ENCODE measurements at places on chromosomes 6 and 20.

GRCh38 chr20:32789896-32790750 is 27.9 kb downstream of the DNMT3B start:
- DNase-seq, result peak; percentile 73

- DNase-seq, result no peak
These were observed 418.0 kb upstream of the IMPG1 start for GRCh38 chr6:76490456-76490855.

DNA sequence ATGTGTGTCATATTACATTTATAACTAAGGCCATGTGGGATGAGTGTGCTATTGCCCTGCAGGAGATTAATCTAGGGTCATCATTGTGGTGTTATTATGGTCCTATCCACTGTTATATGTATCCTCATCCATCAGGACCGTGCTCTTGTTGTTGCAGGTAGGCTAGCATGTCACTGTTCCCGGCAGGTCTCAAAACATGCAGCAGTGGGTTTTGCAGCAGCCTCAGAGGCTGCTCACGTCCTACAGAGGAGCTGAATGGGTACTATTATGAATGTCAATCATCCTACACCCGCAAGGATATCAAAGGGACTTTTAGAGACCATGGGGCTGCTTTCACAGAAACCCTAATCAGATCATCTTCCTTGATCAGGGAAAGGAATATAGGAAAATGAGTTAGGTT is 318.2 kb downstream of the SAMD5 start:
- DNase-seq, result no peak

DNA sequence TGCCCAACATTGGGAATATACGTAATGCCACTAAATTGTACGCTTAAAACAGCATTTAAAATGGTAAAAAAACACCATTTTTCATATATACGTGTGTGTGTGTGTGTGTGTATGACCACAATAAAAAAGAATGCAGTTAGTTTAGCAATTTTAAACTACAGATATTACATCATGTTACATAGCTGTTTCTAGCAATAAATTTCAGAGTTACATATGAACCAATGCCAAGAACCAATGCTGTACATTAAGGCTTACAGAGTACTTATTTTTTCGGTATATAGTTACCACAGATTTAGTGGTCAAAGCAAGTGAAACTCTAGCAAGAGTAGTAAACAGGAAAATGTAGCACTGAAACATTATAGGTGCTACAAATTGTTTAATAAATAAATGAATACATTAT is 119.3 kb downstream of the PDE10A start:
- no peak for DNase-seq

GRCh38 chr6:10838794-10839333 is 525 bp upstream of the MAK start:
- DNase-seq, result no peak

- DNase-seq, result no peak
These were observed 100.1 kb upstream of the PRDM1 start for GRCh38 chr6:105985816-105986632.

GRCh38 chr20:44485078-44485829 is 9.6 kb downstream of the TTPAL start:
- no peak for DNase-seq

DNA sequence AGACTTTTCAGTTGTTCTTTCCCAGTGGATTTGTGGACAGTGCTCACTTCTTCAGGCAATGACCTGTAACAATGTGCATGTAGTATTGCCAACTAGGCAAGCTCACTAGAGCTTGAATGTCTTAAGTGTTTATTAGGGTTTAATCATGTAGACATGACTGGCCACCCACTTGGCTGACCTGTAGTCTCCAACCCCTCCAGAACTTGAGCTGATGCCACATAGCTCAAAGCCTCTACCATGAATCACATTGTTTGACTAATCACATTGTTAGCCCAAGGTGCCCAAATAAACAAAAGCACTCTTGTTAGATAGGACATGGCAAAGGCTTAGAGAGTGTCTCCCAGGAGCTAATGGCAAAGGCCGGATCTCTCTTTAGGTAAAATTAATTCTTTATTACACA is 272.7 kb downstream of the GRIK2 start:
- peak; percentile 67 for DNase-seq

- DNase-seq, result peak; percentile 22
These were observed 109.7 kb downstream of the GJA10 start for GRCh38 chr6:90003941-90004340.

DNA sequence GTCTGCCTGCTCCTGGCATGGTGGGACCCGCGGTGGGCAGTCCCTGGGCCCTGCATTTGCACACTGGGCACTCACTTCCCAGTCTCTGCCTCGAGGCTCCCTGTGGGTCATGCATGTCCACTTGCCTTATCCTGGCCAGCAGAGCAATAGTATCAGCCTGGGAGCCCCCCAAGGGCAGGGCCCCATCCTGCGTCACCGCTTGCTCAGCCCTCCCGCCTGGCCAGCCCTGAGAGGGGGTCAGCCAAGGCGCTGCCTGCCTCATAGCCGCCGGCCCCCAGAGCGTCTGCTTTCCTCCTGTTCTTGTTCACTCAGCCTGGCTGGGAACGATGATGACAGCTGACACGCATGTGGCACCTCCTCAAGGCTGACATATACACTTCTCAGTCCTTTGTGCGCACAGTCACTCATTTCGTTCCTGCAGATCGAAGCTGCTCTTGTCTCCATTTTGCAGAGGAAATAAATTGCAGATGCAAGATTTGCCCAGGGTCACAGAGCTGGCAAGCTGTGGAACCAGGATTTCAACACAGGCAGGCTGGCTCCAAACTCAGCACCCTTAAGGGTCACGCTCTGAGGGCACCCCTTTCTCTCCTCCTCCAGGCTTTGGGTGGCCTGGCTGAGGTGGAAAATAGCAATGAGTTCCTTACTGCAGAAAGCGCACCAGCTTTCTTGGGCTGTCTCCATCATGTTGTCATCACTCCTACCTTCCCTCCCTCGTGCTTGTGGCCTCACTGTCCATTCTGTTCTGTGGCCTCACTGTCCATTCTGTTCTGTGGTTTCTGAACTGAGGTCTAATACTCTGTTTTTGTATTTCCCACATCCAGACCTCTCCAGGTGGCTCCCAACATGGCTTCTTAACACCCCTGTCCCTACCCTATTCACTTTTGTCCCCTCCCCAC is 17.2 kb downstream of the KCNK17 start:
- DNase-seq, result no peak

GRCh38 chr20:51767867-51768758 is at the start of gene ATP9A:
ATP9A (minus strand) TSS chr20:51768390; CDS start chr20:51768369, 21 bp downstream.
- DNase-seq, result peak; percentile 38

GRCh38 chr6:44497807-44498206 is 110.3 kb downstream of the CDC5L start:
- no peak for DNase-seq

- DNase-seq, result no peak
These were observed 311.9 kb upstream of the JARID2 start for GRCh38 chr6:14934013-14934412.

GRCh38 chr20:52494244-52494643 is 302.7 kb upstream of the ZFP64 start:
- DNase-seq, result peak; percentile 99

DNA sequence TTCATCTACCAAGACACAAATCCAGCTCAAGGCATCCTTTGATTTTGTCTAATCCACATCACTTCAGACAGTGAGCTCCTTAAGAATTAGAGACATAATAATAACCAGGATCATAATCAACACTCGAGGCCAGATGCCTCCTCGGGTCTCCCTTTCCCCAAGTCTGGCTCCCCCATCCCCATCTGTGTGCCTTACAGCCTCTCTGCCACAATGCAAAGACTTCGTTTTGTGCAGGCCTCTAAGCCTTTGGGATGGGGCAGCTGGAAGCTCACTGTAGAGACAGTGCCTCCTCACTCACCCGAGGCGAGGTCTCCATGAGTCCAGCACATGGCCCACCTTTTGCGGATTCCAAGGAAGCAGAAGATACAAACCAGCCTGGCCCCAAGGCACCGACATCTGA is 30.3 kb downstream of the LRFN2 start:
- no peak for DNase-seq

- no peak for DNase-seq
These were observed 726 bp upstream of the ARFGEF3 start for GRCh38 chr6:138161088-138161337.

DNA sequence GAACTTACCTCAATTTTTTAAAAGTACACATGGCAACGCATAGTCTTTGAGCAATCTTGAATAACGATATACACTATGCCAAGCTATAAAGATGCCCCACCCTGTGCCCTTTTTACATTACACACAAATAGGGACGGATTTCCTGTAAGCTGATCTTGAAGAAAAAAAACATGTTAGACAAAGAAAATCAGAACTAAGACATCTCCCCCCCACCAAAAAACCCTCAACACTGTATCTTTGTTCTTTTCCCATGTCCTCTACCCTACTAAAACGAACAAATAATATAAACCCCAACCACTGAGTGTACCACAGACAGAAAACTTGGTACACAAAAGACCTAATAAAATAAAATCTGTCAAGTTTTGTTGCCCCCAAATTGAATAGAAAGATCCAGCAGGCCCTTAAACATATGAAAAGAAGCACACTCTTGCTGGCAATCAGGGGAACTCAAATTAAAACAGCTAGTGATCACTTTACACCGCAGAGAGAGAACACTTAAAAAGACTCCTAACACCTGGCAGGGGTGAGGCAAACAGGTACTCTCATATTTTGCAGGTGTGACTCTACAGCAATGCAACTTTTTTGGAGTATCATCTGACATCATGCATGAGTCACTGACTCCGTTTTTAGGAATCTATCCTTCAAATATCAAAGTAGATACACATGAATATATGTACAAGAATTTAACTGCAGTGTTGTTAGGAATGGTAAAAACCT is 29.6 kb downstream of the BACH2 start:
- no peak for DNase-seq

GRCh38 chr20:1995531-1996310 is 1.9 kb upstream of the PDYN start:
- DNase-seq, result no peak

- DNase-seq, result no peak
These were observed 42.5 kb downstream of the SLC24A3 start for GRCh38 chr20:19254956-19255355.

- peak; percentile 15 for DNase-seq
These were observed 97.0 kb downstream of the TRERF1 start for GRCh38 chr6:42354702-42355101.

DNA sequence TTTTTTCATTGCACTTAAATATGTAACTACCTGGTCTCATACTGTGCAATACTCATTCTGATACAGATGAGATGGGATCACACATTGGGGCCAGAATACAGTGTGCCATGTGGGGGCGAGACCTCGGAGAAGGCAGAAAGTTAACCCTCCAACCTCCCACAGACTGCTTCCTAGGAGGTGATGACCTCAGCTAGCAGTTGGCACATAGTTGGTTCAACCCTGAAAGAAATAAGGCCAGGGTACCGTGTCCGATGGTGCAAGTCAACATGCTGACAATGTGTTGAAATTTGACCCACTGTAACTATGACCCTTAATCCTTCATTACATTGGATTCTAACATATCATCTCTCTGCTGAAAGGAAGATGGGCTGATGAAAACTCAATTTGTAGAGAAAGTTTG is 61.9 kb downstream of the GJA10 start:
- DNase-seq, result no peak

DNA sequence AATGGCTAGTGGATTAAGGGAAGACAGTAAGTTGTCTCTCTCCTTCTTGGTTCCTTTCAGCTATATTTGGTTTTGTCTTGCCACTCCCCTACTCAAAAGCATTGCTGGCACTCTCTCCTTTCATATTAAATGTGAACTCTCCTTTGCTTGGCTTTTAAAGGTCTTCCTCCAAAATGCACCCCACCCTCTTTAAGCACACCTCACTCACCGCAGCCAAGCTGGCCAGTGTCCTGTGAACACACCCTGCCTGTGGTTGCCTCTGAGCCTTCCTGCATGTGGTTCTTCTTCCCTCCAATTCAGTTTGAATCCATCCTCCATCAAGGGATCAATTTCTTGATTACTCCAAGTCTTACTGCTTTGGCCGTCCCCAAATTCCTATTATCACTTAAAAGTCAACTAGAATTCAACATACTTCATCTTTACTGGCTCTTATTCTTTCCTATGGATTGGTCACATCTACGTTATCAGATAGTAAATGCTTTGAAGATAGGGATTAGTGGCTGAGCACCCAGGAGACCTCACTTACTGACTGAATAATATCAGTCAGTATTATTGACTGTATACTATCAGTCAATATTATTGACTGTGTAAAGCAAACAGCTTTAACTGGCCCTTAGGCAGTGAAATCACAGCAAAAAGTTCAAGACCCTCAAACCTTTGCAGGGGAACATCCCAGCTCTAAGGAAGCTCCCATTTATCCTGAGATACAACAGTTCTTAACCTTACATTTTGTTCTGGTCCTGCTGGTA is 41.6 kb upstream of the SPDEF start:
- no peak for DNase-seq

GRCh38 chr20:16228722-16229121 is 344.5 kb downstream of the KIF16B start:
- no peak for DNase-seq

- peak; percentile 64 for DNase-seq
These were observed 36.2 kb upstream of the MRPS18A start for GRCh38 chr6:43723737-43724295.

GRCh38 chr6:112332274-112332673 is 14.9 kb upstream of the RFPL4B start:
- DNase-seq, result no peak

DNA sequence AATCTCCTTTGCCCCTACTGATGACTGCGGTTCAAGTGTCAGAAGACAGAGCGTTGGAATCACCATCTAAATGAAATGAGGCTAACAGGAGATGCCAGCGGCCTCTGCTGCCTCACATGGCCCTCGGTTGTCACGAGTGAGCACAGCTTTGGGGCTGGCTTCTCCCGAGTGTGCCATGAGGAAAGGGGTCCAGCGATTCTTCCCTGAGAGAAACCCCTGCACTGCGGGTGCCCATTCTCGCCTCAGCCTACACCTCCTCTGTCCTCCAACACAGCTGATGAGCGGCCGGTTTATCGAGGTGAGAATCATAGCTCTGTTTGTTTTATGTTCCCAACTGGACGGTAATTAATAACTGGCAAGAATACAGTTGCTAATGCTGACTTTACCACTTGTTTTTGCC is 144.7 kb upstream of the RPS6KA2 start:
- no peak for DNase-seq

DNA sequence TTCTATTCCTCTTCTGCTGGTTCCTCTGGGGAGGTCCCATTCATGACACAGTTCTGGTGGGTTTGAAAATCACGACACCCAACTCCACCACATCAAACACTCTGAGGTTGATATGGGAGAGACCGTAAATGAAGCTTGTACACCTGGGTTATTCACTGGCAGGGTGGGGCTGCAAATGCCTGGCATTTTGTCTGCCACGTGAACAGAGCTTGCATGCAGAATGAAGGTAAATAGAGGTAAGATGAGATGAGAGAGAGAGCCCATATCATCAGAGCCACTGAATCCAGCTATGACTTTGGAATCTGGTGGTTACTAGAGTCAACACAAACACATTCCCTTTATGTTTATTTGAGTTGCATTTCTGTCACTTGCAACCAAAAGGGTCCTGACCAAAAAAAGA is 97.4 kb downstream of the BANF2 start:
- no peak for DNase-seq

GRCh38 chr6:38001386-38001785 is 181.9 kb downstream of the ZFAND3 start:
- no peak for DNase-seq

- DNase-seq, result no peak
These were observed 7.3 kb upstream of the FLRT3 start for GRCh38 chr20:14344746-14345145.

Data from iris pigment epithelial cell (primary cell).